ENCODE measurements at places on chromosomes 2 and 18. TPM values are rescaled to one million over a fixed set of nuclear protein-coding genes. Genes with fewer than 3 reads are reported as not detected.

VSNL1 gene
- total RNA-seq = 0.33 TPM

BCL2 gene
- total RNA-seq = 2.3 TPM

TYMS gene
- total RNA-seq = 69.6 TPM

SLC9A4 gene
- total RNA-seq = not detected

ORMDL1 gene
- total RNA-seq = 35.7 TPM

GCG gene
- not detected for total RNA-seq

IL1RL1 gene
- under 0.01 TPM for total RNA-seq

C1QL2 gene
- total RNA-seq = not detected

ANKRD30BL gene
- total RNA-seq = not detected

FEV gene
- total RNA-seq = not detected

HMSD gene
- 0.49 TPM for total RNA-seq

ACKR3 gene
- total RNA-seq = 0.49 TPM

KYNU gene
- under 0.01 TPM for total RNA-seq

CDH7 gene
- total RNA-seq = not detected

COLEC12 gene
- total RNA-seq = 1.6 TPM

ABCG5 gene
- not detected for total RNA-seq

DNAJC5G gene
- total RNA-seq = not detected

GCFC2 gene
- 16.1 TPM for total RNA-seq

CDH19 gene
- not detected for total RNA-seq

FAP gene
- total RNA-seq = 25.0 TPM

ABHD1 gene
- 0.89 TPM for total RNA-seq

GGCX gene
- 37.0 TPM for total RNA-seq

MYO3B gene
- not detected for total RNA-seq

SCYGR4 gene
- not detected for total RNA-seq

BAZ2B gene
- 24.8 TPM for total RNA-seq

SIX3 gene
- total RNA-seq = not detected

AMER3 gene
- not detected for total RNA-seq

CCBE1 gene
- total RNA-seq = 14.0 TPM

OR6B3 gene
- not detected for total RNA-seq

RBM44 gene
- total RNA-seq = 0.51 TPM

COPS7B gene
- 28.5 TPM for total RNA-seq

CCDC148 gene
- 0.38 TPM for total RNA-seq

GAREM1 gene
- 5.2 TPM for total RNA-seq

ELOA2 gene
- total RNA-seq = not detected

SAG gene
- total RNA-seq = not detected

FBXO41 gene
- 2.4 TPM for total RNA-seq

IKZF2 gene
- 4.2 TPM for total RNA-seq

SERPINB10 gene
- total RNA-seq = not detected

RNU2-63P gene
- not detected for total RNA-seq

SLC30A3 gene
- total RNA-seq = under 0.01 TPM

CFC1 gene
- not detected for total RNA-seq

GPAT2 gene
- under 0.01 TPM for total RNA-seq

SEMA4C gene
- 24.6 TPM for total RNA-seq

DLX1 gene
- total RNA-seq = 0.16 TPM

TMEM247 gene
- not detected for total RNA-seq

ERICH2 gene
- total RNA-seq = not detected

INO80C gene
- 7.3 TPM for total RNA-seq

All from mesangial cell (primary cell).